Fibroblast of pulmonary artery (primary cell): ENCODE measurements at places on chromosomes 3 and 15.

DNA sequence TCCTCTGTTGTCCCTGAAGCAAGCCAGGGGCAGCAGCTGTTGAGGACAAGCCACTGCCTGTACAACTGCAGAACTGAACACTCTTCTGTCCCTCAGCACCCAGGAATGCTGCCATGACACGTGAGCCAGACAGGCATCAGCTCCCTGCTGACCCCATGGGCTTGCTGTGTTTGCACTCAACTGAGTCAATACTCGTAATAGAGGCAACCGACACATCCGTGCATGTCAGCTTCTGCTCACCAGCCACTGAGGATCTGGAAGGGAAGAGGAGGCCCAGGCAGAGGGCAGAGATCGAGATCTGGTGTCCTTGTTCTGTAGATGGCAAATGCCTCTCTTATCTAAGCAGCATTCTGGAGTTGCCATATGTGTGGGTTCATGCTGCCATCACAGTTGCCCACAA lies 54.3 kb upstream of the SEC61A1 start:
- no peak for DNase-seq

- DNase-seq = no peak
Observed at GRCh38 chr3:195700319-195700718, 20.5 kb upstream of the MUC20 start.

DNA sequence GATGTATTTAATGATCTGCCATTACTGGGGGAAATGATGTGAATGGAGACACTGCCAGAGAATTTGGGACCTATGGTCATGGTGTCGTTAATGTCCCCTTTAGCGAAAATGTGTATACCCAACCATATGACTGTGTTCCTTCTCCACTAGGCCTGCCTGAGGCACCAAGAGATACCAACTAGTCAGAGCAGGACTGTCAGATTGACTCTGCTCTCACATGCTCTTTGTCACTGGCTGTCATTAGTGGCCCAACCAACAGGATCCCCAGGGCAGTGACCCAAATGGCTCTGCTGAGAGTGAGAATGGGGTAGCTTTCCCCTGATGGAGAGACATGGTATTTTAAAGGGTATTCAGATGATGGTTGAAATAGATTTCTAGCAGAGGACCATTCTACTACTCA lies 2.8 kb downstream of the TAGLN3 start:
- DNase-seq = no peak

GRCh38 chr15:70323111-70323851 lies 225.6 kb upstream of the TLE3 start:
- DNase-seq = peak; percentile 33

DNA sequence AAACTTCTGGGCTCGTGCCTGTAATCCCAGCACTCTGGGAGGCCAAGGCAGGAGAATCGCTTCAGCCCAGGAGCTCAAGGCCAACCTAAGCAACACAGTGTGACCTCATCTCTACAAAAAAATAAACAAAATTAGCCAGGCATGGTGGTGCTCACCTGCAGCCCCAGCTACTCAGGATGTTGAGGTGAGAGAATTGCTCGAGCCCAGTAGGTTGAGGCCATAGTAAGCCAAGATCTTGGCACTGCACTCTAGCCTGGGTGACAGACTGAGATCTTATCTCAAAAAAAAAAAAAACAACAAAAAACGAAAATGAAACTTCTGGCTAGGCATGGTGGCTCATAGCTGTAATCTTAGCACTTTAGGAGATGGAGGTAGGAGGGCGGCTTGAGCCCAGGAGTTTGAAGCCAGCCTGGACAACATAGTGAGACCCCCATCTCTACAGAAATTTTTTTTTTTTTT lies 53.7 kb downstream of the PIK3CB start:
- no peak for DNase-seq

DNA sequence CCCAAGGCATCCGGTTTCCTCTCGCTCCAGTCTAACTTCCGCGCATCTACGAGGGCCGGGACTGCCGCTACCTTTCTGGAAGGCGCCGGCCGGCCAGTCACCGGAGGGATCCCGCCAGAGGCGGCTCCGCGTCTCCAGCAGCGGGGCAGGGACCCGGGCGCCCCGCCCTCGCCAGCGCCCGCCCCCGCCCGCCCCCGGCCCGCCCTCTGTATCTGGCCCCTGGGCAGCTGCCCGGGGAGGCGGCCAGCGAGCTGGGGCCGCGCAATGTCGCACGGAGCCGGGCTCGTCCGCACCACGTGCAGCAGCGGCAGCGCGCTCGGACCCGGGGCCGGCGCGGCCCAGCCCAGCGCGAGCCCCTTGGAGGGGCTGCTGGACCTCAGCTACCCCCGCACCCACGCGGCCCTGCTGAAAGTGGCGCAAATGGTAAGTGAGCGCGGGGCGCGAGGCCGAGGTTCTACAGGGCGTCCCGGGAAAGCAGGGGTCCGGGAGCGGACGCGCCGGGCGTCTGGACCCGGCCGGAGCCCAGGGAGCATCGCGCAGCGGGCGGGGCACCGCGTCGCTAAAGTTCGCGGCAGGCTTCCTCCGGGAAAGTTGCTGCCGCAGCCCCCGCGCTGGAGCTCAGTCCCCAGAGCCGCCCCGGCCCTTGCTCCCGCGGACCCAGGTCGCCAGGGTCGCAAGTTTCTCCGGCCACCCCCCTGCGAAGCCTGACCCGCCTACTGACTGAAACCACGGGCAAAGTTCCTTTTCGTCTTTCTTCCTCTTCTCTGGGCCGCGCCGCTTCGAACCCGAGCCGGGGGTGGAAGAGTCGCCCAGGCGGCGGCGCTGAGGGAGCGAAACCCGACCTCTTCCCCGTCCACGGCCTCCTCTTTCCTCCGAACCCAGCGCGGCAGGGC lies at the start of gene CMTM7:
CMTM7 (plus strand) TSS at position 211 of the 893 bp plus-strand sequence; CDS start at position 265, 54 bp downstream.
- DNase-seq = peak; percentile 58

DNA sequence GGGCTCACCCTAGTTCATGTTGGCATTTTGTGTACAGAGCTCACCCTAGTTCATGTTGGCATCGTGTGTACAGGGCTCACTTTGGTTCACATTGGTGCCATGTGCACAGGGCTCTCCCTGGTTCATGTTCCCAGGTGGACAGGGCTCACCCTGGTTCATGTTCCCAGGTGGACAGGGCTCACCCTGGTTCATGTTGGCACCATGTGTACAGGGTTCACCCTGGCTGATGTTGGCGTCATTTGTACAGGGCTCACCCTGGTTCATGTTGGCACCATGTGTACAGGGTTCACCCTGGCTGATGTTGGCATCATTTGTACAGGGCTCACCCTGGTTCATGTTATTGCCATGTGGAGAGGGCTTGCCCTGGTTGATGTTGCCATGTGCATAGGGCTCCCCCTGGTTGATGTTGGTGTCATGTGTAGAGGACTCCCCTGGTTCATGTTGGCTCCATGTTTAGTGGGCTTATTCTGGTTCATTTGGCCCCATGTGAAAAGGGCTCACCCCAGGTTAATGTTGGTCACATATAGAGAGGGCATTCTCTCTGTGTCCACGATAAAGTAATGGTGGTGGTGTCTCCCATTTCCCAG lies 31.7 kb upstream of the NR2C2 start:
- DNase-seq = no peak

- DNase-seq = no peak
Observed at GRCh38 chr15:57549935-57550334, 41.8 kb upstream of the MYZAP start.

GRCh38 chr3:175457301-175457700 lies 598.2 kb downstream of the NAALADL2 start:
- no peak for DNase-seq

- DNase-seq = peak; percentile 8
Observed at GRCh38 chr3:37736624-37737023, 125.1 kb upstream of the CTDSPL start.

DNA sequence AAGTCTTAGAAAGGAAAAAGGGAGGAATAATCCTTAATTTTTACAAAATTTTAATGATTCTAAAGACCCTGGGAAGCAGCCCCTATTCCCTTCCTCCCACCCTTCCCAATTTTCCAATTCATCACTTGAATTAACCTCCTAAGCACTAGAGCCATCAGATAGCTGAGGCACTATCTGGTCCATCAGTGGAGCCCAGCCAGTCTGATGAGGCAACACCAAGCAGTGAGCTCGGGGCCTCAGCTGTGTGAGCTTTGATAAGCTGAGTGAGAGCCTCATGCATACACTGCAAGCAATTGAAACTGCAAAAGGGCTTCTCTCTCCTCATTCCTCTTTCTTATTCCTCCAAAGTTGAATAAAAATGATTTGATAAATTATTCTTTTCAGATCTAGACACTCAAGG lies 31.9 kb downstream of the TUSC7 start:
- no peak for DNase-seq

GRCh38 chr3:46541835-46542234 lies 24.3 kb downstream of the LRRC2 start:
- DNase-seq = no peak

DNA sequence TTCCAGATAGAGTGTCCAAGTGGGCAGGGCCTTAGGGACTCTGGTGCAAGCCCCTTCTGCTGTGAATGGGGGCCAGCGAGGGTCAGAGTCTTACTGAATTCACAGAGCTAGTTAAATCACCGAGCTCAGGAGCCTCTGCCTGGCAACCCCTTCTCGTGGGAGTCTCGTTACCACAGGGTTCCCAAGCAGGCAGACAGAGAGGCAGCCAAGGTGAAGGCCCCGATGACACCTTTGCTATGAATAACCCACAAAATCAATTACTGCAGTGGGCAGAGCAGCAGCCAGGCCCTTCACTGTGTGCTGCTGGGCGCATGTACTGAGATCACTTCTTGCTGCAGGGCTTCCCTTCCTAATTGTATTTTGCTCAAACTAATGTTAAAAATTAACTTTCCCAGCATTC lies 56.9 kb downstream of the SPSB4 start:
- no peak for DNase-seq

DNA sequence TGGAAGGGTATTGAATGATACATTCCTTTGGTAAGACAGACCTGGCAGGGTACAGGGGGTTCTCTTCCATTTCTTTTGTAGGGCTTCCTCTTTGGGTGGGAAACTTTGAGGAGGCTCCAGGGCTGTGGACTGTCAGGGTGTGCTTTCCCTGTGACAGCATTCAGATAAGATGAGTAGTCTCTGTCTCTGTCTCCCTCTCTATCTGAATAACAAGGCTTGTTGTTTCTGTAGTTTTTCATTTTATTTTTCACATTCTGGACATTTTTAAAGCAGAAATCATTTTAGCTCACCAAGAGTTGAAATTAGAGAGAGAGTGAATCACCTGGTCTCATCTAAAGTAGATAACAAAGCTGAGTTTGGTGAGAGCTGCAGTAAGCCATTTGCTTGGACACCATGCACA lies 100.8 kb upstream of the TPM1 start:
- DNase-seq = no peak
